Fibroblast of skin of abdomen (primary cell): ENCODE measurements at places on chromosomes 2 and 18.
A peak's percentile ranks its signal among the peaks of the same experiment; 100 is the strongest.

GRCh38 chr18:7367336-7367735, 136.4 kb downstream of the LRRC30 start:
- no peak for DNase-seq

- DNase-seq = no peak
Measured at GRCh38 chr2:95050385-95051300, 25.1 kb downstream of the MAL start.

DNA sequence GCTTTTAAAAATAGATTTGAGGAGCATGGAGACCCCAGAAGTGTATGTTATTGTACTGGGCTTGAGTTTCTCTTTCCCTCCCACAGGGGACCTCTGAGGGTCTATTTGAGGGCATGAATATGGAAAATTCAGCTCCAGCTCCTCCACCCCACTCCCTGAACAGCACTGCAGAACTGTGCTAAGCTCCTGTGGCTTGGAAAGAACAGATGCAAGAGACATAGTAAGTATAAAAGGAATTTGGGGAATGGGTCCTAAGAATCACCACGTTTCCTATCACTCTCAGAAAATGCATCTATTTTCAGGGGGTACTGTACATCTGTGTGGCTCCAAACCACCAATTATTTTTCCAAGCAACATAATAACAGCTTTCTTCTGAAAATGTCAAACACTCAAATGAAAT, 416.1 kb downstream of the ZNF521 start:
- no peak for DNase-seq

GRCh38 chr2:222703886-222704285, 32.4 kb downstream of the MOGAT1 start:
- DNase-seq = no peak

DNA sequence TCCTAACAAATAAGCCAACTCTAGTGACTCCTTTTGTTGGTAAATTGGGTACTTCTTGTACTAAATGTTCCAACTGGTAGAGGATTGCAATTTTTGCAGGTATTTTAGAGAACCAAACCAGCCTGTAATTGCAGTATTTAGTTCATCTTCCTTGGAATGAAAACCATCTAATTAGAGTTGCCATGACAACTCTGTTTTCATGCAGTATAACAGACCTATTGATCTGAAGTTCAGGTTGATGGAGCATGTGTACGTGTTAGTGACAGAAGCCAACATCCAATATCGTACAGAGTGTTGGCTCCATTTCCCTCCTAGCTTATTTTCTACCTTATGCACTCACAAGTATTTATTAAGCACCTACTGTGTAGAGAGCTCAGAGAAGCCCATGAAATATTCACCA, 176.3 kb upstream of the FOSL2 start:
- no peak for DNase-seq

GRCh38 chr2:28665041-28665704, 86.5 kb upstream of the PPP1CB start:
- peak; percentile 91 for DNase-seq

DNA sequence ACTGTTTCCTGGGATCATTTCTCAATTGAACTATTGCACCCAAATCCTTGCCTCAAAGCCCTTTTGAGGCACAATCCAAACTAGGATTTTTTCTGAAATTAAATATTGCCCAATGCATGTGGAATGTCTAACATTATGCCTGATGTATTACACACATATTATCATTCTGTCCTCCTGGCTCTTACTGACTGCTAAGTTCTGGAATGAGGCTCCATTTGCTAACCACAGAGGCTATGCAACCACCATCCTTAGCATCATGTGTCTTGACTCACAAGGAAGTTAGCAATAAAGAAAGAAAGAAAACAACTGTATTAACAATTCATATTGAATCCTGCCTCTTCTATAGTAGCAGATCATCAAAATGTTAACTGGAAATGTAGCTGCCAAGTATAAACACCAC, 1142.7 kb downstream of the CNTNAP5 start:
- DNase-seq = peak; percentile 88

DNA sequence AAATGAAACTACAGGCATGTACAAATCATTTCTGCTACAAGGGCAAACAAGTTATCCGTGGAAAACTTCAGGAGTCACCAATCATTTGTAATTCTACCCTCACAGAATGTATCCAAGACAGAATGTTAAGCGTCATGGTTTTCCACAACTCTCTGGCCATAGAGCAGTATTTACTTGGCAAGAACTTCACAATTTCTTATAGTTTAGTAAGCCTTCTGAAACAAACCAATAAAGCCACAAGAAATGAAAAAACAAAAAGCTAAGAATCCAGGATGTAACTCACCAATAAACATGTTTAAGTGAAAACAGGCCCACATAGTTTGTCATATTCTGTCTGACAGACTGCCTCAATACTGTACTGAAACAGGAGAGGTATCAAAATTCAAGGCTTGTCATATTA, 70.3 kb downstream of the LNPK start:
- DNase-seq = peak; percentile 87

DNA sequence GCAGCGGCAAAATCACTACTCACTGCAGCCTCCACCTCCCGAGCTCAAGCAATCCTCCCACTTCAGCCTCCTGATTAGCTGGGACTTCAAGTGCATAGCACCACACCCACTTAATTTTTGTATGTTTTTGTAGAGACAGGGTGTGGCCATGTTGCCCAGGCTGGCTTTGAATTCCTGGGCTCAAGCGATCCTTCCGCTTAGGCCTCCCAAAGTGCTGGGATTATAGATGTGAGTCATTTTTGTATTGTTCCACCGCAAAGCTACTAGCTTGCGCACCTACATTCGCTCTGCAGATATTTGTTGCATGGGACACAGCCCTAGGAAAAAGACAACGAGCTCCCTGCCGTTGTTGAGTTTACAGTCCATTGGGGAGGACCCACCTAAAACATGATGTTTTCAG, 173.5 kb upstream of the AGAP1 start:
- DNase-seq = no peak

GRCh38 chr2:134365356-134365755, 111.5 kb downstream of the MGAT5 start:
- DNase-seq = no peak

GRCh38 chr18:10081492-10081891, 167.7 kb downstream of the VAPA start:
- DNase-seq = no peak

DNA sequence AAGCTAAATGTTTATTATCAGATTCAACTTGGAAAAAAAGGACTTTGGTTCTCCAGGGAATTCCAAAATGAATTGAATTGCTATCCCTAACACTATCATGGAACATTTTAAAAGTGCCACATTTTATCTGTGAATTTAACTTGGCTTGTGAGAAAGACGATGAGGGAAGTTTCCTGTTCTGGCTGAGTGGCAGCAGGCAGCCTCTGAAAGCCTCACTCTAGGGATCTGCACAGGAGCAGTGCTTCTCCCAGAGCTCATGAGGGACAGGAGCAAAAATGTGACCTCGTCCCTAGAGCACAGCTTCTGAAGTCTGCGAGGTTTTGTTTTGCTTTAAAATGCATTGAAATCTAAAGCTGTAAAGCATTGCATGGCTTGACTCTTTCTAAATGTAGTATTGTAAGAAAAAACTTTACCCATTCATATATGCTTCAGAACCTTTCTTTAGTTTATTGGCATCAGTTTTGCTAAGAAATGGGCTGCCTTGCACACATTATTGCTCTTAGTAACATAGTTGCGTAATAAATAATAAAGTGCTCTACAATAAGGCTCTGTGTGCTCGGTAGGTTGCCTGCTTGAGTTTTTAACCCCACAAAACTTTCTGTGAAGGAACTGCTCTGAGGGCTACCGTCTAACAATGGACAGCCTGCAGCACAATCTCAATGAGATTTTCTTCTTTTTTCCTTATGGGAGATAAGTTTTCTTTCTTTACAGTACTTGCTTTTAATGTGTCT, 136.2 kb upstream of the CDCA7 start:
- no peak for DNase-seq

DNA sequence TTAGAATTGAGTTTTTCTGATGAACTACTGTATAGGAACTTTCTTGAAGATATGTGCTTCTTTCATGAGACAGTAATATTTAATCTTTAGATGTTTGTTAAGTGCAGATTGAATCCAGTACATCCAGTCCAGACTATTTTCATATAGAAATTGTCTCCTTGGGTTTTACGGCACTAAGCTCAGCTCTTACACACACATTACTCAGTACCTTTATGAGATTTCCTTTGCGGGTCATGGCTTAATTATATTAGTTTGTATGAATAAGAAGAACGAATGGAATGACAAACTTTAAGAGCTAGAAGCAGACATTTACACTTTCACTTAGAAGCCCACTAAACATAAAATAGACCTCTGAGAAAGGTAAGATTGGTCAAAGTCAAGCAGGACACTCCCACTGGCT, 223.3 kb upstream of the THUMPD2 start:
- no peak for DNase-seq

- DNase-seq = peak; percentile 97
Measured at GRCh38 chr2:11583840-11584524, 50.1 kb downstream of the GREB1 start.

DNA sequence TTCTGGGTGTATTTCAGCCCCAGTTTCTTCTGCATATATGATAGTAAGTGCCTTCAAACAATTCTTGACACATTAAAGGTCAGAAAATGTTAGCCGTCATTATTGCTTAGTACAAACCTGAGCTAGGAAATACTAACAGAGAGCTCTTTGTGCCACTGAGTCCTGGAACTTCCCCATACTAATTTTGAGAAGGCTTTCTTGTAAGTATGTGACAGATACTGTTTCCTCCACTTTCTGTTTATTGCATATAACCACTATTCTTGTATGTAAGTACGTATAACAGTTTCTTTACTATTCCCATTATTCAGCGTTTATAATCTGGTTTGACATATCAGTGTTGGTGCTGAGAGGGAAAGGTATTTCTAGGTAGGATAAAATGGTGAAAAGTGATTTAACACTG, 9.8 kb downstream of the PPP1CB start:
- DNase-seq = no peak

- peak; percentile 92 for DNase-seq
Measured at GRCh38 chr2:234427081-234428061, 69.5 kb downstream of the ARL4C start.

GRCh38 chr2:12618576-12618975, 98.2 kb upstream of the TRIB2 start:
- no peak for DNase-seq

DNA sequence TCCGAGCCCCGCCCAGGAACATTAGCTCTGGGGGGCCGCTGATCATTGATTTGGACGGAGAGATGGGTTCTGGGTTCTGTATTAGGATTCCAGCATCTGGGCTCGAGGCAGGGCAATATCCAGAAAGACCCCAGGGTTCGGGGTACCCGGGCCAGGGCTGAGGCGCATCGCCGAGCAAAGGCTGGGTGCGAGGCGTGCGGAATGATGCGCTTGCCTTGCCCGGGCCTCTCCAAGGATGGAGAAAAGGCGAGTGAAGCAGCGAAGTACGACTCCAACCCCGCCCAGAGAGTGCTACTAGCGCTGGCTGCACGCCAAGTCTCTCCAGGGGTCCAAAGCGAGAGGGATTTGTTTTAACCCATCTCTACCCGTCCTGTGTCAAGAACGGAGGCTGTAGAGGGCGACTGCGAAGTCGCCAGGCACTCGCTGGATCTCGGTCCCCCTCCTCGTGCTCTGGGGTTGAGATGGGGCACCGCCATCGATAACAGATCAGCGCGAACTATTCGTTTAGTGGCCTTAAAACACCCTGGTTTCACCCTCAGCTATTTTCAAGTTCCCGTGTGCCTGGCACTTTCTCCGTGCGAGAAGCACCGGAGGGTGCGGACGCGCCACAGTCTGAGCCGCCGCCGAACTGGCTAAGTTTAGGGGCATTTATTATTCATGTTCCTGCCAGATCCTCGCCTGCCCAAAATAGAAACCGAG, 1.9 kb downstream of the ADCYAP1 start:
- DNase-seq = no peak

- no peak for DNase-seq
Measured at GRCh38 chr2:68320118-68320641, 431 bp upstream of the CNRIP1 start.

- no peak for DNase-seq
Measured at GRCh38 chr2:30770816-30771576, 36.2 kb downstream of the CAPN13 start.

DNA sequence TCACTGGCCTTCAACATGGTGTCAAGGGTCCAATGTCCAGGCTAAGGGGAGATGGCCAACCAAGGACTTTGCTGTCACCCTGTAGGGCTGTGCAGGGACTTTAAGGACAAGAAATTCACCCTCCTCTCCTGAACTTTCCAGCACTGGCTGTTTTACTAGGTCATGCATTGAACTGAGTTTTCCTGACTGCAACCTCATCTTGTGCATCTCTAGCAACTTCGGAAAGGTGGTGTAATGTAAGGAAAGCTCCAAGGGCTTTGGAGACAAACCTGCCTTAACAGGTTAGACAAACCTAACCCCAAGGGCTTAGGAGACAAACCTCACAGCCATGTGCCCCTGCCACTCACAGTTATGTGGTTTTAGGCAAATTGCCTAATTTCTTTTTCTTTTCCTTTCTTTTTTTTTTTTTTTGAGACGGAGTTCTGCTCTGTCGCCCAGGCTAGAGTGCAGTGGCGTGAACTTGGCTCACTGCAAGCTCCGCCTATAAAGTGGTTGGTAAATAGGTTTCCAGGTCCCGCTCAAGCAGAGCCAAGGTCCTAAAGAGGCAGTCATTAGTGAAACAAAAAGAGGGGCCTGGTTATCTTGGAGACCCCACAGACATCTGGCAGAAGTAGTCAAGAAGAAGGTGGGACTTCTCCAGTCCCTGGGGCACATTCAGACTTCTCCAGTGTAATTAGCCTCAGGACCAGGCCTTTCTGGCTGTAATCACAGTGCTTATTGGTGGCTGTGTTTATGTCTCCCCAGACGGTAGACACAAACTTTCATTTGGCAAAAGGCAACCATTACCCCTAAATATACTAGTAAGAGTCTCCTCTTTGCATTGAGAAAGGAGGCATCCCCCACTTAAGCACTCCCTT, 37.6 kb upstream of the PMAIP1 start:
- DNase-seq = no peak

DNA sequence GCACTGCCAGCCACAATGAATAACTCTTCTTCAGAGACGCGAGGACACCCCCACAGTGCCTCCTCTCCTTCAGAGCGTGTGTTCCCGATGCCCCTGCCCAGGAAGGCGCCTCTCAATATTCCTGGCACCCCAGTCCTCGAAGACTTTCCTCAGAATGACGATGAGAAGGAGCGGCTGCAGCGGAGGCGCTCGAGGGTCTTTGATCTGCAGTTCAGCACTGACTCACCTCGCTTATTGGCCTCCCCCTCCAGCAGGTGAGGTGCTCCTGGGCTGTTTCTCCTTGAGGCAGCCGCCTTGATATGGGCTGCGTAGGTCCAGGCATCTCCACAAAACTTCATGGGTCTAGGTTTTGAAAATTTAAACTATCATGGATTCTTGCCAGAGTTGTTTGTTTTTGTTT, 6.1 kb downstream of the NCAPH start:
- no peak for DNase-seq

DNA sequence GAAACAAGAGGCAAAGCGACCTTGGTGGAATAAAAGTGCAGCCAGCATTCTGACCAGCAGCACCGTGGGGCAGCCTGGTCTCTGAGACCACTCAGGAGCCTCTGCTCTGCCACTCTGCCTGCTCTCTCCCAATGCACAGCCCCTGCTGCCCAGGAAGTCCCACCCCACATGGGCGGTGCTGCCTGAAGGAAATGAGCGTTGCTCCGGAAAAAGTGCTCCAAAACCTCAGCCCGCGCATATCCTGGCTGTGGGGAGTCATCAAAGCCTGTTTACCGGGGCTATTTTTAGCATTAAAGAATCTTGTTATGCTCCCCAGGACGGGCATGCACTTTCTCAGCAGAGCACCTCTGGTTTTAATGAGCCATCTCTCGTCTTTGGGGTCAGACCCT, 54.5 kb downstream of the EPAS1 start:
- no peak for DNase-seq
